ENCODE measurements at places on chromosomes 1 and 21.
A peak's percentile ranks its signal among the peaks of the same experiment; 100 is the strongest.

DNA sequence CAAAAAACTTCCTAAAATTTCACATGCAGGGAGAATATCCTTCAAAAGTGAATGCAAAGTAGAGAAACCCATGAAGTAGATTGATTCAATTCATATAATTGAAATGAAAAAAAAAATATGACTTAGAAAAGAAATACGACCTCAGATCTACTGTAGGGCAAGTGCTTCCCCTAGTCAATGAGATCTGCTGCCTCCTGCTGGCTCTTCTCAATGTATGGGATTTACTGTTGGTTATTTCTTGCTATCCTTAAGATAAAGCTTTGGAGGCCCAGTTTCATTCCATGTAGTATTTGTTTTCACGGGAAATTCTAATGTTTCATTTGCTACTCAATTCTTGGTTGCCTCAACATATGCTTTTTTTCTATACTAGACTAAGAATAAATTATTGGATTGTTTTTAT lies 46.2 kb downstream of the ZNF648 start:
- DNase-seq: no peak

GRCh38 chr21:38816400-38816977 lies 10.8 kb downstream of the ETS2 start:
- no peak for DNase-seq

DNA sequence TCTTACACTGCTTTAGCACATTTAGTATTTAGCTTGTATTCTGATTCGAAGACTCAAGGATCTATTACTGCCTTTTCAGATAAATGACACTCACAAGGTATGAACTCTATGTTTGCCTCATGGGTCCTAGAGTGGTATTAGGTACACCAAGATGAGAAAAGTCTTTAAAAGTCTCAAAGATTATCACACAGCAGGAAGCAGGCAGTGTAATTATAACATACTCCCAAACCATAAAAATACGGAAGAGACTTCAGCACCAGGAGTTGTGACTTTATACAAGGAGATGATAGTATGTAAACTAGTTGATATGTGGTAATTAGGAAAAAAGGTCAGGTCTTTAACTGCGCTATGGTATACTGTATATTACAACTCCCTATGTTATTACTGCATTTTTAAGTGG lies 11.2 kb upstream of the RCSD1 start:
- no peak for DNase-seq

GRCh38 chr1:205417870-205418635 lies 3.8 kb downstream of the LEMD1 start:
- no peak for DNase-seq

- peak; percentile 4 for DNase-seq
Observed at GRCh38 chr1:215567491-215568298, 591 bp downstream of the KCTD3 start.

GRCh38 chr1:192763756-192764155 lies 45.1 kb upstream of the RGS2 start:
- no peak for DNase-seq

- DNase-seq: peak; percentile 67
Observed at GRCh38 chr1:3611170-3612019, at the start of gene MEGF6. Gene MEGF6, minus strand, starts transcription at chr1:3611508. Its CDS starts 240 bp downstream, at chr1:3611268.

GRCh38 chr1:161113915-161114314 lies 3.9 kb downstream of the PFDN2 start:
- no peak for DNase-seq

GRCh38 chr21:24197923-24198322 lies 1409.4 kb downstream of the MRPL39 start:
- no peak for DNase-seq

DNA sequence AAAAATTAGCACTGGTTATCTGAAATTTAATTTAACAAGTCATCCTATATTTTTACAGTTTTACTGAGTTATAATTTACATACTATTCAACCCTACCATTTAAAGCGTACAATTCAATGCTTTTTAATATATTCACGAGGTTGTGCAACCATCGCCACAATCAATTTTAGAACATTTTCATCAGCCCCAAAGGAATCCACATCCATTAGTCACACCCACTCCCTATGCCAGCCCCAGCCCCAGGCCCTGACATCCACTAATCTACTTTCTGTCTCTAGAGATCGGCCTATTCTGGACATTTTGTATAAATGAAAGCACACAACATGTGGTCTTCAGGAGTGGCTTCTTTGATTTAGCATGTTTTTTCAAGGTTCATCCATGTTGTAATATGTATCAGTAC lies 134.7 kb downstream of the PSMG1 start:
- DNase-seq: no peak

GRCh38 chr1:153324912-153325311 lies 12.2 kb upstream of the PGLYRP3 start:
- no peak for DNase-seq

DNA sequence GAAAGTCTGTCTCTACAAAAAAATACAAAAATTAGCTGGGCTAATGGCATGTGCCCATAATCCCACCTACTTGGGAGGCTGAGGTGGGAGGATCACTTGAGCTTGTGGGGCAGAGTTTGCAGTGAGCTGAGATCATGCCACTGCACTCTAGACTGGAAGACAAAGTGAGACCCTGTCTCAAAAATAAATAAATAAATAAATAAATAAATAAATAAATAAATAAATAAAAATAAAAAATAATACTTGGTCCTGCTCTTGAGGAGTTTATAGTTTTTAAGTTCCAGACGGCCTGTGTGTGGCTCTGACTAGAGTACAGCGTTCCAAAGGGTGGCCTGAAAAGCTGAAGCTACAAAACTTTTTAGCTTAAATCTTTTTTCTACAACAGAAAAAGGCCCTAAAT lies 35.1 kb downstream of the PCSK9 start:
- no peak for DNase-seq

GRCh38 chr1:212346601-212347000 lies 61.4 kb downstream of the PPP2R5A start:
- no peak for DNase-seq

- no peak for DNase-seq
Observed at GRCh38 chr21:45102391-45102932, 28.1 kb downstream of the ADARB1 start.

GRCh38 chr1:165629848-165630628 lies 996 bp upstream of the MGST3 start:
- DNase-seq: no peak

GRCh38 chr1:30383221-30383711 lies 340.1 kb downstream of the MATN1 start:
- no peak for DNase-seq

DNA sequence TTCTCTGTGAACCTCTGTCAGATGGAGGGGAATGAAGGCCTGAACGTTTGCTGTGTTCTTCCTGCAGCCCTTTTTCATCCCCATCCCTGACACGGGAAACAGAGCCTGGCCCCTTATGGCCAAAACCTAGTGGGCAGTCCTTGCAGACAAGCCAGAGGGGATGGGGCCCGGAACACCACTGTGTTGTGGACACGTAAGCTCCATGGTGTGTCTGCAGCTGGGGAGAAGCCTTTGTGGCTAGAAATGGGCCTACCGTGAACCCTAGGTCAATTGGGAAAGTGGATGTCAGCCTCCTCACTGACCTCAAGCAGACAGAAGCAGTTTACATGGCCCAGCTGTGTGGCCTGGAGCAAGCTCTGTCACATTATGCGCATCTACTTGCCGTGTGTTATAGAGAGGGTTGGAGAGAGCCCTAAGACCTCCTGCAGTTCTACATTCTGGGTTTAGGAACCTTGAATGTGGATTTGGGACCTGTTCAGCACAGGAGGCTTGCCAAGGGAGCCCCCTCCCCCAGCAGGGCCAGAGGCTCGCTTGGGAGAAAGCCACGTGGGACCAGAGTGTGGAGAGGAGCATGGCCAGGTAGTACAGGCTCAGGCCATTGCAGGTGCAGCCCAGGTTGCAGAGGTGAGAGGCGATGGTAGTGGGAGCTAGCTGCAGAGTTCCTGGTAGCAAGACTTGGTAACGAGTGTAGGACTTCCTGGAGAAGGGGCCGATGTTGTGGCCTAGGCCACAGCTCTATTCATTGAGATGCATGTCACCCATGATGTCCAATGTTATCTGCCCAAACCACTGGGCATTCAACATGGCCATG lies 20.7 kb downstream of the PARS2 start:
- DNase-seq: no peak

GRCh38 chr1:207817778-207818751 lies 66.2 kb downstream of the CD46 start:
- DNase-seq: no peak

DNA sequence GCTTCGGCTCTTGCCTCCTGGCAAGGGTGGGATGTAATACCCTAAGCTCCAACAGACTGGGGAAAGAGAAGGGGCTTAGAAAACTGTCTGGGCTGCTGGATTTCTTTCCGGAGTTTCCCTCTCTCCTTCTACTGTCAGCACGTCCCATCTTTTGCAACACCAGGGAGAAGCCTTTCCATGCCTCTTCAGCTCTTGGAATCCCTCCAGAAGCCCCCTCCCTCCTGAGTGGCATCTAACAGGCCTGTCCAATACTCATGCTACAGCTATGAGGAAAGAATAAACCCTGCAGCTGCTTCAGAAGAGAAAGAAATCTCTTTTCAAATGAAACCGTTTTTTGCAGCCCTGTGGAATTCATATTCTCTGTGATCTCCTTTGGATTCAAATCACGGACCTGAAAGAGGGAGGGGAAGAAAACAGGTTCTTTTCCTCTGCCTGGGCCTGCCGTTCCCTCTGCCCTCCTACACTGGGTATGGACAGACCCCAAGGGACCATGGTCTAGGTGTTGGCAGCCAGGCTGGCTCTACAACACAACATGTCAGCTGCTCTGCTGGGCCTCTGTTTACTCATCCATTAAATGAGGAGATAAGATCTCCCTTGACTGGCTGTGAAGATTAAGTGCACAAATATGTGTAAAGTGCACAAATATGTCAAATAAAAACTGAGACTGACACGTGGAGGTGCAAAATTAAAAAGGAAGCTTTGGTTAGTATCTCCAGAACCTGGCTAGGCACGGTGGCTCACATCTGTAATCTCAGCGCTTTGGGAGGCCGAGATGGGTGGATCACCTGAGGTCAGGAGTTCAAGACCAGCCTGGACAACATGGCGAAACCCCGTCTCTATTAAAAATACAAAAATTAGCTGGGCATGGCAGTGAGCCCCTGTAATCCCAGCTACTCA lies 6.0 kb upstream of the CAPN2 start:
- DNase-seq: no peak

DNA sequence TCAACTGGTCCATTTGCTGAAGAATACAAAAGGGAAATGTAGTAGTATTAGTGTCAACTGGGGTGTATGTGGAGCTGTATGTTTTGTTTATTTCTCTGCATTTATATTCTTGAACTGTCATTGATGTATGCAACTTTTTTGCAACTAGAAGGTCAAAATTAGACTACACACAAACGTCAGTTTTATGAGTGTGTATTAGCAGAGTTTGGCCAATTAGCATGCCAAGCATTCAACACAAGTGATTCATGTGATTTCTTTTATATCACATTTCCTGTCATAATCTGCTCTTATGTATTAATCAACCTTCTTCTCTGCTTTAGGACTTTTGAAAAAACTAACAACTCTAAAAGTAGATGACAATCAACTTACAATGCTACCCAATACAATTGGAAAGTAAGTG lies 211.1 kb downstream of the LRRC40 start:
- no peak for DNase-seq

DNA sequence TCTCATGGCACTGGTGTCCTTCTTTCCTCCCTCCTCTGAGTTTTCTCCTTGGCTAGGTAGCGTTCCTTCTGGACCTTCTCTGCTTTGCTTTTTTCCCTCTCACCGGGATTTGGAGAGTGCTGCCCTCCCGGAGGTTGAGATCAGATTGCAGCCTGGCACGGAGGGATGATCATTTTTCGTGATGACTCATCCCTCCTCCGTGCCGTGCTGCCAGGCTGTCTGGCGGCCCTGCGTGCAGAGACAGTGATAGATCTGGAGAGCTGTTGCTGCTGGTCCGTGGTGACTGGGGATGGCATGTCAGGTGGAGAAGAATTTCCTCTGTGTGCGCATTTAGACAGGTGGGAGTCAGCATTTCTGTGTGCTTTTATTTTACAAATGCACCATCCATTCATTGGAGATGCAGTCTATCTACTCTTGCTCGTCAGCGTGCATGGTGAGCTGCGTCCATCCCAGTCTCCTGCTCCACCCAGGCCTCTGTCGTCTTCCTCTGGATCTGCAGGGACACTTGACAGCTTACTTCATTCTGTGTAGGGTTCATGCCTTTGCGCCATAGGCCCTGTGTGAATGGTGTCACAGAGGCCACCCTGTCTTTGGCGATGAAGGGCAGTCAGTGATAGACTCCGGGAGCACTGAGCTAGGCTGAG lies 104.4 kb downstream of the PCBP3 start:
- DNase-seq: no peak

DNA sequence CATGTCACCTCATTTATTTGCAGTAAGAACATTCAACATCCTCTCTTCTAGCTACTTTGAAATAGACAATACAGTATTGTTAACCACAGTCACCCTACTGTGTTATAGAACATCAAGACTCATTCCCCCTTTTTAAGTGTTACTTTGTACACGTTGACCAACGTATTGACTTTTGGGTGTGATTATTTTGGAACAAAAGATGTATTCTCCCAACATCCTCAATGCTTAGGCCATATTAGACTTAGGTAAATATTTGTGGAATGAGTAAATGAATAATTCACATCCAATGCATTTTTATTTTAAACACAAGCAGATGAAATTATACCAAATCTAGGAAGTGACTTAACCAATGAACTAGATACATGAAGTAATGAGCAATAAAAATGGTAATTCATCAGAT lies 296.6 kb downstream of the CHRM3 start:
- no peak for DNase-seq

GRCh38 chr1:208189183-208189582 lies 55.0 kb downstream of the PLXNA2 start:
- no peak for DNase-seq

- DNase-seq: peak; percentile 26
Observed at GRCh38 chr1:229514578-229515275, 6.6 kb upstream of the NUP133 start.

DNA sequence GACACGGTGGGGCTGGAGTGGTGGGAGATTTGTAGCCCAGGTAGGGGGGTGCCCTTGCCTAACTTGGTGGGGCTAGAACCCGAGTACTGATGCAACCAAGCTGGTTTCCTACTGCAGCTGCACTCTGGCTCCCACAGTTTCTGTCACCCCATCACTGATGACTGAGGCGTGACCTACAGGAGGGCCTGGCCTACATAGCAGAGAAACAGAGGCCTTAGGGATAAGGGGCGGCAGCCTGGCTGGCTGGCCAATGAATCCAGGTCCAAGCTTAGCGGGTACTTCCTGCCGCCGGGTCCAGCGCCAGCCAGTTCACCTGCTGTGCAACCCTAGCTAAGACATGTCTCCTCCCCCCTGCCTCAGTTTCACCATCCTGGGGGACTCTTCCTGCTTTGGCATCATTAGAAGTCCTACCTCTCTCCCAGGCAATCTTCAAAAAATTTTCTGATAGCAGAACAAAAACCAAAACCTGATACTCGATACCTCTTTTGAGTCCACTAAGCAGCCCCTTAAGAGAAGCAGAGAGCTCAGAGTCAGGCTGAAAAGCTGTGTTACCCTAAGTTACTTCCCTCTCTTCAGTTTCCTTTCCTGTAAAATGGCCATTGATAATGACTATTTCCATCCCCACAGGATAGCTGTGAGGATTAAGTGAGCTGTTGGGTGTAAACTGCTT lies 27.3 kb upstream of the RNF19B start:
- no peak for DNase-seq

GRCh38 chr1:236391008-236391407 lies 3.1 kb upstream of the EDARADD start:
- DNase-seq: no peak

Measured in stimulated activated CD8-positive, alpha-beta memory T cell treated with anti-CD3 and anti-CD28 coated beads, Interleukin-4, amount 100 ng/mL, for 24 hours (primary cell).